ENCODE measurements at places on chromosomes 2 and 18.
A peak's percentile ranks its signal among the peaks of the same experiment; 100 is the strongest.

- no peak for DNase-seq
Measured at GRCh38 chr2:95315801-95316411, 18.8 kb downstream of the KCNIP3 start.

DNA sequence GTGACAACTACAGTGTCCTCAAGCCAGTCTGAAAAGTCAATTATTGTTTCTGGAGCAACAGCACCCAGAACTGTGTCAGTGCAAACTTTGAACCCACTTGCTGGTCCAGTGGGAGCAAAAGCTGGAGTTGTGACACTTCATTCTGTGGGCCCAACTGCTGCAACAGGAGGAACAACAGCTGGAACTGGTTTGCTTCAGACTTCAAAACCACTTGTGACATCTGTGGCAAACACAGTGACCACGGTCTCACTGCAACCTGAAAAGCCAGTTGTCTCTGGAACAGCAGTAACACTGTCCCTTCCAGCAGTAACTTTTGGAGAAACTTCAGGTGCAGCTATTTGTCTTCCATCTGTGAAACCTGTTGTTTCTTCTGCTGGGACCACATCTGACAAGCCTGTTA lies 59.8 kb downstream of the TAF4B start:
- DNase-seq, result no peak

- no peak for DNase-seq
Measured at GRCh38 chr18:37641573-37641972, 76.0 kb upstream of the CELF4 start.

DNA sequence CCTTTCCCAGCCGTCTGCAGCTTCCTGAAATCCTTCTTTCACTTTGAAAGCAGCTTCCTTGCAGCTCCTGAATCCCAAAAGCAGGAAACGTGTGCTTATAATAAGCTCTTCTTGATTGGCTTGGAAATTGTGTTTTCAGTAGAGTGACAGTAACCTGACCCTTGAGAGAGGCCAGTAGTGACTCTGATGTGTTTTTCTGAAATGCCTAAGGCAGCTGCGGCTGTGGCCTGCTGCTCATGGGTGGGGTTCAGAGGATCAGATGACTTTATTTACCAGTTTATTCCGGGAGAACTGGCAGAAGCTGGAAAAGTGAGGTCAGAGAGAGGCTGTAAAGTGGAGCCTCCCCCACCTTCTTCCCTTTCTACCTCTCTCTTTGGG lies 31.9 kb upstream of the RPIA start:
- peak; percentile 78 for DNase-seq

DNA sequence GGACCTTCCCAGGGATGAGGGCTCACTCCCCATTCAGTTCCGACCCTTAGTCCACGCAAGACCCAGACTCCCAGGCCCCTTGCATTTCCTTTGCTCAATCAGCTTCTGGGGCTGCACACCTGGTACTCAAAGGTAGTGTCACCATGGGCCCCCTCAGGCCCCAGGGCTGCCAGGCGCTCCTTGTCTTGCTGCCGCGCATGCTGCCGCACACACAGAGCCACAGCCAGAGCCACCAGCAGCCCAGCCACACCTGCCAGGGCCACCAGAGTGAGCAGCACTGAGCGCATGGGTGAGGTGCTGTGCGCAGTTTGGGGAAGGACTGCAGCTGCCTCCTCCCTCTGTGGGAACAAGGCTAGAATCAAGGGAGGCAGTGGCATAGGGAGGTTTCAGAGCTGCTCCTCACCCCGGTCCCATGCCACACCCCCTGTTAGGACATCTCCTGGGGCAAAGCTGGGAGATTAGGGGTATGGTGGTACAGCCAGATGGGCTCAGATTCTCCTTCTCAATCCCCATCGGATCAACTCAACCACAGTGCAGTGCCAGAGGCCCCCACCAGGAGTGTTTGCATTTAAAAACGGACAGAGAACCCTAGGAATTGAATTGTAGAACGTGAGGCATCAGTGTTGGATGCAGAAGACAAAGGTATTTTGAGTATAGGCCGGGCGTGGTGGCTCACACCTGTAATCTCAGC lies 11.3 kb downstream of the PTPRN start:
- no peak for DNase-seq

DNA sequence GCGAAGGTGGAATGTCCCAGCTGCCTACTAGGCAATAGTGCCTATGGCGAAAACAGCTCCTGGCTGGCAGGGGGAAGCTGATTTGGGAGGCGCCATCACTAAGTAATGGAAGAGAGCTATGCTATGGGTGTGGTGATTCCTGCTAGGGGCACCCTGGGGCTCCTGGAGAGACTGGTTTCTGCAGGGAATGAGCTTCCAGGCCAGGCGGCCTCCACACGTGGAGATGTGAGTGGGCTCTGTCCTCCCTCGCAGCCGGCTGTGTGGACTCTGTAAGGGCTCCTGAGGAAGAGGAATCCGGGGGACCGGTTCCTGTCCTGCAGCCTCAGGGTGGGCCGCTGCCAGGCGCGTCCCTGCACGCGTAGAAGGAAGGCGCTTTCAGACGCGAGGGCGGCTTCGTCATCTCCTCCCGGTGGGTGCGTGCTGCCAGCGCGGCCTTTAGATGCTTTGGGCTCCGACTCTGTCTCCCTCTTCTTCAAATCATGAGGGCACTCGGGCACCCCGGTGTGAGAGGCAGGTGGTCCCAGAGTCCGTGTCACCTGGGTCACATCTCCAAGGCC lies 55.5 kb upstream of the ANKRD62 start:
- peak; percentile 63 for DNase-seq

DNA sequence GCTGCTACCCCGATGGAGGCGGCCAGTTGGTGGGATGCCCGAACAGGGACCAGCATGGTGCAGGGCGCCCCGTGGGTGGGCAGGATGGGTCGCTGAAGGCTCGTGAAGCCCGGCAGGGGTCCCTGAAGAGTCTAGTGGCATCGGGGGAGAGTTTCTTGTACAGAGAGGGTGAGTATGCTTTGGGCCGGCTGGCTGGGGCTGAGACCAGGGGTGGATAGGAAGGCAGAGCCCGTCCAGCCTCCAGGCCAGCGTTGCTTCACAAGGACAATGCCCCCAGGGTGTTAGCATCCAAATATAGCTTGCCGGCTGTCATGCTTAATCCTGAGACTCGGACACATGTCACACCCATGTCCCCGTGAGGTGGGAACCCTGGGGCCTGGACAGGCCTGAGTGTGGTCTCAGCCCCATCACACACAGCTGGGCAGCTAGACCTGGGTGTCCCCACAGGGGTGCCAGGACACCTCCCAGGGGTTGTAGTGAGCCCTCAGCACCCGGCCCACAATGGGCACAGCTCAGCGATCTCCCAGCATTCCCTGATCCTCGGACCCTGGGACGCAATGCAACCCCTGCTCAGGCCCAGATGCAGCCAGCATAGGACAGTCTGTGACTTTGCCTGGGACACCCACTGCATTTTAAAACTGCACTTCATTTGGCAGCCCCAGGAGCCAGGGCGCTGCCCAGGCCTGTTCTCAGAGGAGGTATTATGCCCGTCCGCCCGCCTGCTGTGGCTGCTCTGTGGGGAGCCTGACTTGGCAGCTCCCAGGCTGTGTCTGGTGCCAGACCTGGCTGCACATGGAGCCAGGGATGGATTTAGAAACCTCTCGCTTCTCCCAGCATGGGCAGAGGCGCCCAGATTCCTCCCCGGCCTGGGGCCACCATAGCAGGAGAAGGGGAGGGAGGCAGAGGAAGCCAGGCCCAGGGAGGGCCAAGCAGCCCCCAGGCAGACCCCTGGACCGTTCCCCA lies 36.4 kb downstream of the RAMP1 start:
- peak; percentile 72 for DNase-seq

GRCh38 chr2:85734015-85734414 lies 19.8 kb upstream of the ATOH8 start:
- DNase-seq, result no peak

DNA sequence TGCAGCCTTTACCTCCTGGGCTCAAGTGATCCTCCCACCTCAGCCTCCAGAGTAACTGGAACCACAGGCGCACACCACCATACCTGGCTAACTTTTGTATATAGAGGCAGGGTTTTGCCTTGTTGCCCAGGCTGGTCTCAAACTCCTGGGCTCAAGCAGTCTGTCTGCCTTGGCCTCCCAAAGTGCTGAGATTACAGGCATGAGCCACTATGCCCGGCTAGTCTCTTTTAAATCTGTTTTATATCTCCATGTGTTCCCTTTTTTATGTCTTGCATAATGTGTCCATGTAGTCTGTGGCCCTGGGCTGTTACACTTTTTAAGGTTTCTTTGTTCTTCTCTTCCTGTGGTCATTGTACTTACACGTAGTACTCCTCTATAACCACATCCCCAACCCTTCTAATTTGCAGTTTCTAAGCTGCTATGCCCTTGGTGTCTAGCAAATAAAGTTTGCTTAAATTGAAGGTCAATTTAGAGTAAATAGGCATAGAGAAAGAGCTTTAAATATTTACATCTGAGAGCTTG lies 168.2 kb downstream of the MCFD2 start:
- no peak for DNase-seq

DNA sequence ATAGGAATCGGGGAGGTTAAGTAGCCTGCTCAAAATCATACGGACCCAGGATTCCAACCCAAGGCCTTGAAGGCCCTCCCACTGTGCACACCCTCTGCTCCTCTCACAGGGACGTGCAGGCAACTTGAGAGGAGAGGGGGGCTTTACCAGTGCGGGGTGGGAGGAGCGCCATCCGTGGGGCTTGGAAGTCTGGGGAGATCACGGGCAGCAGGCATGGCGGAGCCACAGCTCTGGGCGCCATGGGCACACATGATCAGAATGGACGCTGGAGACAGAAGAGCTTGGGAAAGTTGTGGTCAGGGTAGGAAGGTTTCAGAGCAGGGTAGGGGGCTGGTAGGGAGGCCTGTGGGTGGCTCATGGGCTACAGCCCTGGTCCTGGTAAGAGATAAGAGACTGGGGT lies 70.7 kb downstream of the TFCP2L1 start:
- DNase-seq, result peak; percentile 34

- no peak for DNase-seq
Measured at GRCh38 chr2:236552581-236553363, 16.9 kb upstream of the ACKR3 start.

DNA sequence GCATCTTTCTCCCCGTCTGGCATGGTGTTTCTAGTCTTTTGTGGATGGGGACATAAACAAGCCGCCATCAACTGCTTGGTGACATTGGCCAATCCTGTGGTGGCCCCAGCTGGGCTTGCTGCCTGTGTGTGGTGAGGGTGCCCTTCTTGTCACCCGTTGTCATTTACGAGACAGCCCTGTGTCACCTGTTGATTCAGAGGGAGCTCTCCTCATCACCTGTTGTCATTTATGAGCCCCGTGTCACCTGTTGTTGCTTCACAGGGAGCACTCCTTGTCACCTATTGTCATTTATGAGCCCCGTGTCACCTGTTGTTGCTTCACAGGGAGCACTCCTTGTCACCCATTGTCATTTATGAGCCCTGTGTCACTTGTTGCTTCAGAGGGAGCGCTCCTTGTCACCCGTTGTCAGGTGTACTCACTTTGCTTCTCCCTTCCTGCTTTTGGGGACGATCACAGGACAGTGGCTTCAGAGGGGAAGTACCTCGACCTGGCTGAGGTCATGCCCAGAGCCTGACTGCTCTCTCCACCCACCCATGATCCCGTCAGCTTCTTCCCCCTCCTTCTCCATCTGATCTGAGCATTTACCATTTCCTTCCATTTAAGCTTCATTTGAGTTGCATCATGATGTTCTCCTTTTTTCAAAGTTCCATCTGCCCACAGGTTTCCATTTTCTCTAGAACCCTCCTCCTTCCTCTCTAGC lies 29.1 kb downstream of the HPCAL1 start:
- DNase-seq, result peak; percentile 86

DNA sequence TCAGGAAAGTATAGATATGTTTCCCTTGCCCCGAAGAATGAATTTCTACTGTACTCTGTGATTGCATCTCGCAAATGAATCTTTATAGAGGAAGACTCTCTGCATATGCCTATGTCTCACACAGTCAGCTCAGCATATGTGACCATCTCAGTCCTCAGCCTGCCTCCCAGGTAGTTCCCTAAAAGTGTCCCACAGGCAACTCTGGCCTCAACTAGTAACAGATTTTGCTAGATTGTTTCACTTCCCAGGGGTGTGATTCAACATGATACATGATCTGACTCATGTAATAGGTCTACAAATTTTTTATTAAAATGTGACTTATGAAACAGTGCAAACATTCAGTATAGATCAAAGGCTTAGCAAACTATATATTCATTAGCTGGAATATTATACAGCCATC lies 296.6 kb upstream of the CRIM1 start:
- no peak for DNase-seq

DNA sequence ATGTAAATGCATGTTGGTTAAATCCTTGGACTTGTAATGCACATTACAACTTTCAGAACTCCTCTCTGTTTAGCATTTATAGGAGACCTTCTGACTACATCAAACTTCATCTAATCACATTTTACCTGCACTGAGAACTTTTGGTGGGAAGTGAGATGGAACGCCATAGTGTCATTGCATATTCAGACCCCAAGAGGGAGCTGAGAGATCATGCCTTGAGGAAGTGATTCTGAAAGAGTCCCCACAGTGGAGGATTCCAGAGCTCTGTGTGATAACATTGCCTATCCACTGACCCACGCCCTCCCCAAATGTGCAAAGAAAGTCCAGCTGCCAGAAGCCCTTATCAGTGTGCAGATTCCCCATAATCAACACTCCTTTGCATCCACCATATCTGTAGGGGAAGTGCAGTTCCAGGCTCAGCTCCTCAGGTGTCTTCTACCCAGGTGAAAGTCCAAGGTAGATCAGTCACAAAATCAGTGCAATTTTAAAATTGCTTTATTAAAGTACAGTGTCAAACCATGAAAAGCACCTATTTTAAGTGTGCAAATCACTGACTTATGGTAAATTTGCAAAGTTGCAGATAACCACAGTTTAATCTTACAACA lies 212.4 kb downstream of the RPIA start:
- peak; percentile 40 for DNase-seq

DNA sequence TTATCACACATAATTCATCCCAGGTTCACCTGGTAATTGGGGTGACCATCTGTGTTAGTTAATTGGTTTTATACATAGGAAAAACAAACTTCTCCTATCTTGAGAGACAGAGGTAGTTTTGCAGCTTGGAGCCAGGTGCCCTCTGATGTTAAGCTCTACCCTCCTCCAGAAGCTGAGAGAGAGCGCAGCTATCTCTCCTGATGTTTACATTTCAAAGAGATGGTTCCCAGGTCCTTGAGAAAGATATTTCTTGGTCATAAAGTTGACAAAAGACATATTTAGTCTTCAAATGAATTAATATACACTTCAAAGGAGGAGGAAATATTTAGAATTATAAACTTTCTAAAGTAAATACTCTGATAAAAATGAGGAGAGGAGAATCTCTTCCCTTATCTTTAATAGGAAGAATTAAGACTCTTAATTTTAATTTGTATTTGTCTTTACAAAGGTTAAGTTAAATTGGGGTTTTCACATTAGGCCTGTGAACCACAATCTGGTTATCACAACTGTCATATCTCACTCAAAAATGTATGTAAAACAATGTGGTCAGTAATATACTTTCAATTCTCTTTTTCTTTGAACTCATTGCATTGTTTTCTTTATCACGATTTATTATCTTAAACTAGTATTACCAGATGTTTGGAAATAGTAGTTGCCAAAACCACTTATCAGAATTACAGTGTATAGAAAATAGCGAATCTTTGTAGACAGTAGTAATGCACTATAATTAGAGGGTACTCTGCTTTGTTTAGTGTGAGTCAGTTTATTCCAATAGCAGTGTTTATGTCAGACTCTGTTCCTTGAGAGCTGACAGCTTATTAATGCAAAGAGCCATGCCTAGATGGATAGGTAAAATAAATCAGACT lies 26.8 kb downstream of the SERPINB4 start:
- no peak for DNase-seq
